ENCODE measurements at places on chromosomes 4 and X. TPM values are rescaled to one million over a fixed set of nuclear protein-coding genes. Genes with fewer than 3 reads are reported as not detected.

GRCh38 chr4:84436812-84437211, 62.3 kb downstream of the NKX6-1 start:
- H3K36me3 ChIP-seq: no peaks in the 10 kb centered on the region
- no peak for DNase-seq
- H3K27ac ChIP-seq: no peak overlapping the region
- H3K4me3 ChIP-seq: no peak overlapping the region
- no peaks in the 10 kb centered on the region for H3K27me3 ChIP-seq

NSG1 gene
- total RNA-seq: 0.86 TPM

MAGIX gene
- total RNA-seq: 9.4 TPM

F11 gene
- total RNA-seq: 5.4 TPM

P2RY8 gene
- total RNA-seq: 6.9 TPM

DNA sequence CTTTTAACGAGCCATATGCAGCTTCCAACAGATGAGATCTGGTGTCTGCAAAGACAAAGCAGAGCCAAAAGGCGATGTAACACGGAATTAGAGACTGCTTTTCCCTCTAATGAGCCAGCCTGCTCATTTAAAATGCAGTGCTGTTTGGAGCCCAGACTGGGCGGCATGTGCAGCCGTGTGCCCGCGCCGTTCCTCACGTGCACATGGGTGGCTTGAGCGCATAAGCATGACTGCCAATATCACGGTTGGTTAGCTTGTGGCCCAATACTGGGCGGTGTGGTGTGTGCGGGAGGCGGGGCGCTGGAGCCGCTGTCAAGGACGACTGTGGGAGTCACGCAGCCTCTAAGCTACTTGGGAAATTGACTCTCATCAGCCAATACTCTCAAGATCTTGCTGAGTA, 87.0 kb upstream of the SCOC start:
- H3K4me1 ChIP-seq: no peaks in the 10 kb centered on the region
- no peak overlapping the region for H3K27ac ChIP-seq
- no peaks in the 10 kb centered on the region for H3K27me3 ChIP-seq
- no peak for DNase-seq

UGT8 gene
- total RNA-seq: 4.2 TPM

- peaks cover 6% of the 10 kb centered on the region for H3K27me3 ChIP-seq
- no peak for DNase-seq
- H3K4me1 ChIP-seq: no peaks in the 10 kb centered on the region
- H3K36me3 ChIP-seq: no peaks in the 10 kb centered on the region
- H3K4me3 ChIP-seq: no peak overlapping the region
- H3K27ac ChIP-seq: no peak overlapping the region
Observed at GRCh38 chrX:70806081-70806480, 102.4 kb downstream of the TEX11 start.

RRH gene
- 0.23 TPM for total RNA-seq

DNA sequence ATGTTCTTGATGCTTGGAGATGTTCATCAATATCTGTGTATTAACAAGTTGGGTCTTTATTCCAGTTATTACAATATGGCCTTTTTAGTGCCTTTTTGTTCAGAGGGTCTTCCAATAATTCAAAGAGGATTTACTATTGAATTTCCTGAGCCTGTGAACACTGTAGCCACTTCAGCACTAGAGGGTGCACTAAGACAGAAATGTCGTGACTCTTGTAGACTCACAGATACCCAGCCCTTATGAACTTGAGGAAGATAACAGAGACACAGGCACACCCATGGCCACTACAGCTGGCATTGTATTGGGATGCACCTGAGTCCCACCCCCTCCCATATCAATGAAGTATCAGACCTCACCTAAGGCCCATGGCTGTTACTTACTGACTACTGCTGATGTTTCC, 54.4 kb upstream of the ACTRT1 start:
- DNase-seq: no peak
- no peaks in the 10 kb centered on the region for H3K36me3 ChIP-seq
- no peak overlapping the region for H3K4me3 ChIP-seq
- no peak overlapping the region for H3K27ac ChIP-seq
- H3K27me3 ChIP-seq: no peaks in the 10 kb centered on the region

ANXA5 gene
- total RNA-seq: 685 TPM

DNA sequence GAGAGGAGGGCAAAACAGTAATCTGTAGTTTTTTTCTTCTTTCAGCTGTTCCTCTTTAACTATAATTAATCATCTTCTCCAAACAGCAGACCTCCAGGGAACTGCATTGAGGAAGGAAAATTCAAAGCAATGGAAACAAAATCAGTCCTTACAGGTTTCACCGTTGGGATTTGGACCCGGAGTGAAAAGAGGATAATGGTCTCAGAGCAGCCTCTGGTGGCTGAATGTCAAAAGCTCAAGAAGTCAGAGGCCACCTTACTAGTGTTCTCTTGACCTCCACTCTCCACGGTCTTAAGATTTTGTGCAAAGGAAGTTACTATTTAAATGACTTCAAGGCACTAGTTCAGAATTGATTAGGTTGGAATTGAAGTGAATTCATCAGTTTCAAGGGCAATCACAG, 16.0 kb upstream of the MID1 start:
- H3K27ac ChIP-seq: peak overlapping the region; percentile 11
- no peaks in the 10 kb centered on the region for H3K4me1 ChIP-seq
- peak; percentile 58 for DNase-seq
- H3K4me3 ChIP-seq: no peak overlapping the region
- no peaks in the 10 kb centered on the region for H3K27me3 ChIP-seq
- no peaks in the 10 kb centered on the region for H3K36me3 ChIP-seq

GRCh38 chr4:130985371-130985770, 1889.4 kb downstream of the C4orf33 start:
- no peaks in the 10 kb centered on the region for H3K4me1 ChIP-seq
- no peak overlapping the region for H3K27ac ChIP-seq
- H3K4me3 ChIP-seq: no peak overlapping the region
- no peaks in the 10 kb centered on the region for H3K27me3 ChIP-seq

DNA sequence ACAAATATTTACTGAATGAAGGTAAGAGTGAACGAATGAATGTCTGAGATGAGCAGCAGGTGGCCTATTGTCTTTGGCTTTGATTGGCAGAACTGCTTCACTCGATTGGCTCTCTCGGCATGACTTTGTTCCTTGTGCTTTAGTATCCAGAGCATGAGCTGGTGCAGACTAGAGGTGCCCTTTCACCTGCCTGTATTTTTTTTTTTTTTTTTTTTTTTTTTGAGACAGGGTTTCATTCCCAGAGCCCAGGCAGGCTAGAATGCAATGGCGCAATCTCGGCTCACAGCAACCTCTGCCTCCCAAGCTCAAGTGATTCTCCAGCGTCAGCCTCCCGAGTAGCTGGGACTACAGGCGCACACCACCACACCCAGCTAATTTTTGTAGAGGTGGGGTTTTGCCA, 38.9 kb downstream of the SRPX2 start:
- H3K36me3 ChIP-seq: no peaks in the 10 kb centered on the region
- no peaks in the 10 kb centered on the region for H3K27me3 ChIP-seq
- no peak overlapping the region for H3K4me3 ChIP-seq
- H3K4me1 ChIP-seq: no peaks in the 10 kb centered on the region
- DNase-seq: no peak

COL25A1 gene
- 0.82 TPM for total RNA-seq

Measured in left lung (tissue), 14 donors.